ENCODE measurements at places on chromosomes 7 and 10. TPM values are rescaled to one million over a fixed set of nuclear protein-coding genes. Genes with fewer than 3 reads are reported as not detected.
A peak's percentile ranks its signal among the peaks of the same experiment; 100 is the strongest.

GRCh38 chr10:43188702-43189101 is 50.5 kb downstream of the CSGALNACT2 start:
- no peaks in the 10 kb centered on the region for H3K36me3 ChIP-seq
- H3K27me3 ChIP-seq, result no peaks in the 10 kb centered on the region
- H3K27ac ChIP-seq, result no peak overlapping the region
- H3K4me3 ChIP-seq, result no peak overlapping the region

GRCh38 chr7:138838166-138838565 is 40.2 kb upstream of the ATP6V0A4 start:
- no peak for DNase-seq
- H3K36me3 ChIP-seq, result no peaks in the 10 kb centered on the region
- no peaks in the 10 kb centered on the region for H3K4me1 ChIP-seq
- H3K4me3 ChIP-seq, result no peak overlapping the region
- no peaks in the 10 kb centered on the region for H3K27me3 ChIP-seq

DNA sequence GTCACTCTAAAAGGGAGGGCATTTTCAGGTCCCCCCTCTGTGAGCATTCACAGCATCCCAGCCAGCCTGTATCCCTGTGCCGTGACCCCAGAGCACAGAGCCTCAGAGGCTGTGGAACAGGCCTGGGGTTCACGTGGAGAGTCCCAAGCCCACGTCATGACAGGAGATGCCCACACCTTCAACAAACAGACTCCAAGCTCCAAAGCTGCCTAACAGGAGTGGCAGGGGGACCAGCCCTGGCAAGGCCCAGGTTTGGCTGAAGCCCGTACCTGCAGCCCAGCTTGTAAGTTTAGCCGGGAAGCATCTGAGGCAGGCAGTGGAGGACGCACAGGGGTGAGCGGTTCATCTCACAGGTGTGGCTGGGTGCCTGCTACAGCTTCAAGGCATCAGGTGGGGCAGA is 33.5 kb downstream of the LHPP start:
- H3K4me3 ChIP-seq, result no peak overlapping the region
- H3K27ac ChIP-seq, result no peak overlapping the region
- no peaks in the 10 kb centered on the region for H3K4me1 ChIP-seq
- no peaks in the 10 kb centered on the region for H3K36me3 ChIP-seq
- DNase-seq, result no peak

DNA sequence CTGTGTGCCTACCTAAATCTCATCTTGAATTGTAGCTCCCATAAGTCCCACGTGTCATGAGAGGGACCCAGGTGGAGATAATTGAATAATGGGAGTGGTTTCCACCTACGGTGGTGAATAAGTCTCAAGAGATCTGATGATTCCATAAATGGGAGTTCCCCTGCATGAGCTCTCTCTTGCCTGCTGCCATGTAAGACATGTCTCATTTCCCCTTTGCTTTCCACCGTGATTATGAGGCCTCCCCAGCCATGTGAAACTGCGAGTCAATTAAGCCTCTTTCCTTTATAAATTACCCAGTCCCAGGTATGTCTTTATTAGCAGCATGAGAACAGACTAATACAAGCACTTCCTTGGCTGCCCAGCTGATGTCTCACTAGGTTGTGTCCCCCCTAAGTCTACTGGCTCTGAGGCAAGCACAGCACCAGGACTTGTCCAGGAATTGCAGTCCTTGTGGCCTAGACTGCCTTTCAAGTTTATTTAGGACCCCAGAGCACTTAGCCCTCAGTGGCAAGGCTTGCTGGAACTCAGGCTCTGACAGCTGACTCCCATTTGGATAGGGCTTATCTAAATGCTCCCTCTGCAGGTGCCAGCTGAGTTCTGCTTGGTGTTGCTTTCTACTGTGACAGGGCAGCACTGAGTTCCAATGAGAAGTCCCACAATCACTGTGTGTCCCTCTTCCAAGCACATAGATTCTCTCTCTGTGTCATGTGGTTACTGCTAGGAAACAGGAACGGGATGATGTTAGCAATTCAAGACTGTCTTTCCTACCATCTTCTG is 59.0 kb upstream of the TAS2R16 start:
- H3K27ac ChIP-seq, result no peak overlapping the region
- no peaks in the 10 kb centered on the region for H3K27me3 ChIP-seq
- H3K4me3 ChIP-seq, result no peak overlapping the region
- no peaks in the 10 kb centered on the region for H3K36me3 ChIP-seq

GRCh38 chr10:133379801-133380666 is 972 bp downstream of the PAOX start:
- no peaks in the 10 kb centered on the region for H3K27me3 ChIP-seq
- peaks cover 4% of the 10 kb centered on the region for H3K4me1 ChIP-seq
- peak overlapping the region; percentile 44 for H3K27ac ChIP-seq
- H3K4me3 ChIP-seq, result peak overlapping the region; percentile 60

DNA sequence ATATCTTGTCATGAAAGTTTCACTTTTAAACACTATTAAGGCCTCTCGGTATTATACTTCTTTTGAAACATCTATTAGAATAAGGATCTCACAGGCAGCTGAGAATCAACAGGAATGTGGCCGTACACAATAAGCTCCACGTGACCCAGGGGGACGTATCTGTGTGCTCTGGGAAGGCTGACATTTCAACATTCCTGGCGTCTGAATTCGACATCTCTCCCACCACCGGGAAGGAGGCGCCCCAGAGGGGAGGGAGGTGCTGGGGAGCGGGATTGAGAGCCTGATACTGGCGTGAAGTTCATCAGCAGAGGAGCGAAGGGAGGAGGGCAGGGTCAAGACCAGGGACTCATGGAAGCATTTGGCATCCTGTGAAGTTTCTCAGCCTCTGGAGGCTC is 401.3 kb downstream of the DNAJB6 start:
- no peaks in the 10 kb centered on the region for H3K36me3 ChIP-seq
- no peak overlapping the region for H3K27ac ChIP-seq
- no peak for DNase-seq
- no peaks in the 10 kb centered on the region for H3K27me3 ChIP-seq
- H3K4me1 ChIP-seq, result no peaks in the 10 kb centered on the region

GRCh38 chr7:106165337-106165736 is 53.2 kb upstream of the SYPL1 start:
- no peaks in the 10 kb centered on the region for H3K27me3 ChIP-seq
- DNase-seq, result no peak
- no peaks in the 10 kb centered on the region for H3K36me3 ChIP-seq
- no peak overlapping the region for H3K4me3 ChIP-seq
- peaks cover 7% of the 10 kb centered on the region for H3K4me1 ChIP-seq

GRCh38 chr10:96176985-96177384 is 46.9 kb downstream of the ZNF518A start:
- no peaks in the 10 kb centered on the region for H3K36me3 ChIP-seq
- H3K27ac ChIP-seq, result no peak overlapping the region
- no peaks in the 10 kb centered on the region for H3K27me3 ChIP-seq
- no peak for DNase-seq

- no peak overlapping the region for H3K4me3 ChIP-seq
- H3K27ac ChIP-seq, result no peak overlapping the region
- no peak for DNase-seq
- H3K27me3 ChIP-seq, result no peaks in the 10 kb centered on the region
- no peaks in the 10 kb centered on the region for H3K4me1 ChIP-seq
Measured at GRCh38 chr7:94579470-94579869, 69.9 kb downstream of the CASD1 start.

DNA sequence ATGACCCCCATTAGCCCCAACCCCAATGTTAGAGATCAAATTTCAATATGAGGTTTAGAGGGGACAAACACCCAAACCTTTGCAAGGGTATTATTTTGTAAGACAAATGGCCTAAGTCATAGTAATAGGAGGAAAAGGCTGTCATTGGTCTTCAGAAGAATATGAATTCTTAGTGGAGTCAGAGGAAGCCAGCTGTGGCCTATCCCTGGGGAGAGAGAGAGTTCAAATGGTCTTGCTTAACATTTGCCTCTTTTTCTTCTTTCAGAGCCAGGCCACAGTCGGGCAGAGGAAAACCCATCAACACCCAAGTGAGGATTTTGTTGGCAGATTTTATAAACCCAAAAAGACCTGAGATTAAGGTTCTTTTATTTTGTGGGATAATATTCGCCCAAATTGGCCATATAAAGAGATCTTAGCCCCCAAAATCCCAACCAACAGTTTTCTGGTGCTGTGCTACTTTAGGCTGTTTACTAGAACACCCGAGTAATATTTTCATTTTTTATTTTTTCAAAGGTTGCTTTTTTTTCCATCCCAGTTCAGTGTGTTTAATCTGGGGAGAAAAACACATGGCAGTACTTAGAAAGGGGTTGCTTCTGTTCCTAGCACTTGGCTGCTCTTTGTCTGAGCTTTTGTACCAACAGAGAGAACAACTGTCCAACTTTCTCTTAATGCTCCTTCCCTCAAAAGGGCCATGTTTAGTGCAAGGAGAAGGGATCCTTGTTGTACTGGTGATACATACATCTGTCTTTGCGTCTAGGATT is 26.8 kb upstream of the ARMC3 start:
- H3K27me3 ChIP-seq, result no peaks in the 10 kb centered on the region
- no peak overlapping the region for H3K4me3 ChIP-seq
- no peaks in the 10 kb centered on the region for H3K36me3 ChIP-seq

DNA sequence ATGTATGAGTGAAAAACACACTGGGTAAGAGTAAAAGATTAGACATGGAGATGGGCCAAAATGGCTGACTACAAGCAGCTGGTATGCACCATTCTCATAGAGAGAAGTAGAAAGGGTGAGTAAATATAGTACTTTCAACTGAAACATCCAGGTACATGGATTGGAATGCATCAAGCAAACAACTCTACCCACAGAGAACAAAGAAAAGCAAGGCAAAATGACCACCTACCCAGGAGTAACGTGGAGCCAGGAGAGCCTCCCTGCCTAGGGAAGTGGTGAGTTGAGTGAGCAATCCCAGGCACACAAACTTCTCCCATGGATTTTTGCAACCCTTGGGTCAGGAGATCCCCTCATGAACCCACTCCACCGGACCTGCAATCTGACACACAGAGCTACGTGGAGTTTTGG is 212.8 kb downstream of the PTN start:
- no peak for DNase-seq
- H3K4me3 ChIP-seq, result no peak overlapping the region
- no peaks in the 10 kb centered on the region for H3K27me3 ChIP-seq

DNA sequence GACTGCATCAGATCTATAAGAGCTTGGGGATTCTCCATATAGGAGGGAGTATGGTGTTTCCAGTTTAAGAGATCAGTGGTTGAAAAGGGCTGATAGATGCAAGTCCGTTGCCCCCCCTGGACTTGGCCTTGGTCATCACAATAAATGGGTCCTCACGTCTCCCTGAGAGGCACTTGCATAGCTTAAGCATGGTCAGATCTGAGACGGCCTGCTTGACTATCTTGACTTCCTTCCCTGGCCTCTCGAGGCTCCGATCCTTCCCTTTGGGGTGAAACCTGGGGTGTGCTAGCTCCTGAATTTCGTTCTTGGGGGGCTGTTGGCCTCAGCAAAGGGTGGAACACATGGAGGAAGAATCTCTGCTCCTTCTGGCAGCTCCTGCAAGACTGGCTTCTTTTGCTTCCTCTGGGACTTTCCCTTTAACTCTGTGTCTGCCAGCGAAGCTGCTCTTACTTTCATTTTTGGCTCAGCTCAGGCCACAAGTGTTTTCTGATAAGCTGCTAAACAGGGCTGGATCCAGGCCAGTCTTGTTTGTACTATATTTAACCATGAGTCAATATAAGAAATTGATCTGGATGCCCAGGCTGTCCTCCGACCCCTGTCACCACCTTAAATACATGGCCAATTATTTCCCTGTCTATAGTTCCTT is 11.2 kb upstream of the ZNF485 start:
- no peak overlapping the region for H3K4me3 ChIP-seq
- H3K4me1 ChIP-seq, result no peaks in the 10 kb centered on the region
- no peak for DNase-seq
- no peaks in the 10 kb centered on the region for H3K27me3 ChIP-seq

DNA sequence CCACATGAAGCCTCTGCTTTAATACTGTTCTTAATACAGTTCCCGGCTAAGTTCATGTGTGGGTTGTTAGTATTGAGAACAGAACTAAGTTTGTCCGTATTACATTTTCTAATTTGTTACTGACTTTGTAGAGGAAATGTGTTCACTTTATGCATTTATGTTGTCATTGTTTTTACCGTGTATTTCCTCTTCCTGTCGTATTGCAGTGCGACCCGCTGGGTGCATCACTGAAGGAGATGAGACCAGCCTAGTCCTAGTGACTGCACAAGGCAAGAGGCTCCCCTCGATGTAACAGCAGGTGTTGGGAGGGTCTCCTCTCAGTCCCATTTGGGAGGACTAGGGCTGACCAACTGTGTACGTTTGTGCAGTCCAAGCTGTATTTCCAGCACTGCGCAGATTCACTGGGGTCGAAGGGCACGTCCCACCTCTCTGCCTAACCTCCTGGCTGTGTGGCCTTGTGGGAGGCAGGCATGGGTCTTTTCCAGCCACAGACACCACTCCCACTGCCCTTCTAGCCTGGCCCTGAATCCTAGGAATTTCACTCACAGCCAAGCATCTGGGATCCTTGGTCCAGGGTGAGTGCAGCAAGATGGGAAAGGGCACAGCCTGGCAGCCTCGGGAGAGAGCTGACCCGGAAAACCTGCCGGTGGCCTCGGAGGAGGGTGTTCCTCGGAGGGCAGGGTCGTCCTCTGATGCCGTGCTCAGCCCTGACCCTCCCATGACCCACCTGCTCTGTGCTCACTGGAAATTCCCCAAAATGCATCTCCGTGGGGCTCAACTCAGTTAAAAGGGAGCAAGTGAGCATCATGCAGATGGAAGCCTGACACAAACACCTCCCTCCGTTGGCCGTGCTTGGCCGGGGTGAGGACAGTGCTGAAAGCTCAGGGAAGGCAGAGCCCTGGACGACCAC is 63.9 kb upstream of the FAM20C start:
- H3K4me1 ChIP-seq, result no peaks in the 10 kb centered on the region
- no peak overlapping the region for H3K27ac ChIP-seq
- no peak overlapping the region for H3K4me3 ChIP-seq
- H3K27me3 ChIP-seq, result no peaks in the 10 kb centered on the region

DNA sequence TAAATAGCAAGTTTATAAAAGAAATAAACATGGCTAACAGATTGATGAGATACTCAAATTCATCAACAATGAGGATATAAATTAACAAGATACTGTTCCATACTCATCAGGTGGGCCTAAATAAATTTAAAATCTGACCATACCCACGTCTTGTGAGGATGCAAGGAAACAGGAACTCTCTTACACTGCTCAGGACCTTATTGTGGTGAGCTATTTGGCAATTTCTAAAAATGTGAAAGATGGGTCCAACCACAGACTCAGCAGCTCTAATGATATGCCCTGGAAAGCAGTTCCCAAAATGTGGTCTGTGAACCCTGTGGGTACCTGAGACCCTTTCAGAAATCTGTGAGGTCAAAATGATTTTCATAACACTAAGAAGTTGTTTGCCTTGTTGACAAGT is 21.5 kb downstream of the RPP38 start:
- H3K27ac ChIP-seq, result no peak overlapping the region
- H3K36me3 ChIP-seq, result no peaks in the 10 kb centered on the region
- H3K4me3 ChIP-seq, result no peak overlapping the region
- H3K27me3 ChIP-seq, result no peaks in the 10 kb centered on the region
- no peaks in the 10 kb centered on the region for H3K4me1 ChIP-seq

The C10orf53 gene
- not detected for total RNA-seq

The NEUROD6 gene
- not detected for total RNA-seq

The NKX2-3 gene
- not detected for total RNA-seq

The PPP1R17 gene
- total RNA-seq, result not detected

The PIP gene
- total RNA-seq, result not detected

The FANK1 gene
- total RNA-seq, result 0.26 TPM

The ANK3 gene
- total RNA-seq, result 91.3 TPM

The ADAM12 gene
- total RNA-seq, result under 0.01 TPM

The AKR1C8 gene
- total RNA-seq, result not detected
